GM12892 (cell line): ENCODE measurements at places on chromosomes 5 and 9.

GRCh38 chr9:124411514-124412227 lies 3.6 kb downstream of the PSMB7 start:
- no peak for DNase-seq

DNA sequence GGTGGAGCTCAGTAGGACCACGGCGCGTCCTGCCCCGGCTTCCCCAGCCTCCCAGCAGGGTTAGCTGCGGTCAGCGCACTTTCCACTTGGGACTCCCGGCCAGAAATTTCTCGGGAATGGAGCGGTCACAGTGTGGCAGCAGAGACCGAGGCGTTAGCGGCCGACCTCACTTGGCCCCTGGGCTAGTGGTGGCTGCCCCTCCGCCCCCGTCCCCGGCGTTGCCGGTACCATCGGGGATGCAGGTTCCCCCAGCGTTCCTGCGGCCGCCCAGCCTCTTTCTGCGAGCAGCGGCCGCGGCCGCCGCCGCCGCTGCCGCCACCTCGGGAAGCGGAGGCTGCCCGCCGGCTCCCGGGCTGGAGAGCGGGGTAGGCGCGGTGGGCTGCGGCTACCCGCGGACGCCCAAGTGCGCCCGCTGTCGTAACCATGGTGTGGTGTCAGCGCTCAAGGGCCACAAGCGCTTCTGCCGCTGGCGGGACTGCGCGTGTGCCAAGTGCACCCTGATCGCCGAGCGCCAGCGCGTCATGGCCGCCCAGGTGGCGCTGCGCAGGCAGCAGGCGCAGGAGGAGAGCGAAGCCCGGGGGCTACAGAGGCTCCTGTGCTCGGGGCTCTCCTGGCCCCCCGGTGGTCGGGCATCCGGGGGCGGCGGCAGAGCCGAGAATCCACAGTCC lies 460 bp downstream of the DMRTA1 start:
- peak; percentile 11 for DNase-seq

GRCh38 chr9:31445960-31446359 lies 938.5 kb upstream of the ACO1 start:
- no peak for DNase-seq

DNA sequence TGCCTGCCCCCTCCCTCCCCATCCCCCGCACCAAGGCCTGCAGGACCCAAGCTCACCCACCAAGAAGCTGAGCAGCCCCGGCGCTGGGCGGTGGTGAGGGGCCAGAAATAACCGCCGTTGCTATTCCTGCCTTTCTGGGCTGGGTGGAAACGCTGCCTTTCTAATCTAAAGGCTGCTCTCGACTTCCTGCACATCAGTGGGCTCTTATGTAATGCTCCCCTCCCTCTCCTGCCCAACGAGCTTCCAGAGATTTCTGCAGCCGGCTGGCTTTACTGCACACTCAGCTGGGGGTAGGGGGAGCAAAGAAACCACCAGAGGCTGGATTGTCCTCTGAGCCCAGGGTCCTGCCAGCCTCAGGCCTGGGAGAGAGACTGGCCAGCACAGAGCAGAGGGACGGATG lies 6.9 kb upstream of the EGR1 start:
- no peak for DNase-seq

DNA sequence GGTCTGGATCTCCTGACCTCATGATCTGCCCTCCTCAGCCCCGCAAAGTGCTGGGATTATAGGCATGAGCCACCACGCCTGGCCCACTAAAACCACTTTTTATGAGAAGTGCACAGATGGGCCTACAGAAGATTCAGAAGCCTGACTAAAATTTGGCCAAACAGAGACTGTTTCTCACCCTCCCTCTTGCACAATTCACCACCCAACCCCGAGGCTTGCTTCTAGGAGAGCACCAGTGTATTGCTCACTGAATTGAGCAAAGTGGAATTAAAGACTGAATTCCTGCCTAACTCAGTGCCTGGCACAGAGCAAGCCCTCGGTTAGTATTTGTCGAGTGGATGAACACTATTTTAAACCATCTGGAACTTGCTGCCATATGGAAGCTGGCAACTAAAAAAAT lies 3.4 kb upstream of the DCTN4 start:
- no peak for DNase-seq

GRCh38 chr5:100424017-100424416 lies 111.2 kb upstream of the FAM174A start:
- no peak for DNase-seq

GRCh38 chr9:98634685-98635336 lies 73.9 kb downstream of the GABBR2 start:
- no peak for DNase-seq

DNA sequence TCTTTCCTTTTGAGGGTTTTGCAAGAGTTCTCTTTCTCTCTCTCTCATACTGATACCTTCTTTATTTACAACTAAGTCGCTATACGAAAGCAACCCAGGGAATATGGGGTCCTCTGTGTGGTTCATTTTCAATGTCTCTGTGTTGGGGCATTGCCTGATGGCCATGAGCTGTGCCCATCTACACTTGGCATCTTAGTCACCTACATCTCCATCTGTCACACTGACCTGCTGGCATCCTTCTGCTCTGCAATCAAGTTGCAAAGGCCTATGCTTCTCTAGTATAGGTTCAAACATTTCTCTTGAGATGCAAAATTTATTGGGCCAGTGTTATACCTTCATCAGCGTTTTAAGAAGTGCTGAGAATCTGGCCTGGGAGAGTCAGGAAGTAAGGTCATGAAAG lies 228.2 kb downstream of the MTRR start:
- DNase-seq, result no peak

- no peak for DNase-seq
Observed at GRCh38 chr5:83364312-83365299, 106.9 kb upstream of the VCAN start.
